ENCODE measurements at places on chromosomes 2 and 18. TPM values are rescaled to one million over a fixed set of nuclear protein-coding genes. Genes with fewer than 3 reads are reported as not detected.

DNA sequence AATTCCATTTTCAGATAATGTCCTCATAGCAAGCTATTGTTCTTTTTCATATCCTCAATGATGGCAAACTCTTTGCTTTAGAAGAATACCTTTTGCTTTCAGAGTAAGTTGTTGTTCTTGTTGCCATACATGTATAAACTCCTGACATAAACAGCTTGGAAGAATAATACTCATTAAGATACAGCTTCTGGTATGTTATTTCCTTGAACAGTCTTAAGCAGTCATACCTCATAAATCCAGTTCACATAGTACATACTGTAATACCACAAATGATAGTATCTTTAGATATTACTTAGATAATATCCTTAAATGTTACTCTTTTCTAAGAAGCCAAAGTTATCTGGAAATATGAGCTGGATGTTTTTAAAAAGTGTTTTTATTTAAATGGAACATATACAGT, 23.2 kb downstream of the METTL8 start:
- DNase-seq, result no peak

GRCh38 chr2:26877276-26877675, 29.3 kb downstream of the DPYSL5 start:
- DNase-seq, result no peak

DNA sequence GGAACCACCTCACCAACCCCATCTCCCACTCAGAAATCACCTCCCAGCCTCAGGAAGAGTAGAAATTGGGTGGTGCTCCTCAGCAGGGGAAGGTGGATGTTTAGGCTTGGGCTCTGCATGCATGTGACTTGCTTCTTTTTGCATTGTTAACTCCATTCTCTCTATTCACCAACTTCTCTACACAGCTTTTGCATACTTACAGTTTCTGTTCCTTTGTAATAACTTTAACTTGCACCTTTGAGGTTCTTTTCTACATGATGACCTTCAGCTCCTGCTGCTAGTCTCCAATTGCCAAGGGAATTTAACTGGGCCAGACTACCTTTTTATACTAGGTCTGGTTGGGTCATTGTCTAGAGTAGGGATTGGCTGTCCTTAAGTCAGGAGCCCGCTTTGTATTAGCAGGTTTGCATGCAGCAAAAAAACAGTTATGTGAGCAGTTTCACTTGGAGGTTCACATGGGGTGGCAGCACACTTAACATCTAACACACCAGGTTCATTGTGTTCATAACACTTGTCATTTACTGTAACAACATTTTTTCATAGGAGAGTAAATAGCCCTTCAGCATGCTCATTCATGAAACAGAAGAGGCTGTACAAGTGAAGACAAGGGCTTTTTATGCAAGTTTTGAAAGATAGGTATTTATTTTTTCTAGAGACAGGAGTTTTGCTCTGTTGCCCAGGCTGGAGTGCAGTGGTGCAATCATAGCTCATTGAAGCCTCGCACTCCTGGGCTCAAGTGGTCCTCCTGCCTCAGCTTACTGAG, 12.0 kb downstream of the MRPL35 start:
- no peak for DNase-seq

DNA sequence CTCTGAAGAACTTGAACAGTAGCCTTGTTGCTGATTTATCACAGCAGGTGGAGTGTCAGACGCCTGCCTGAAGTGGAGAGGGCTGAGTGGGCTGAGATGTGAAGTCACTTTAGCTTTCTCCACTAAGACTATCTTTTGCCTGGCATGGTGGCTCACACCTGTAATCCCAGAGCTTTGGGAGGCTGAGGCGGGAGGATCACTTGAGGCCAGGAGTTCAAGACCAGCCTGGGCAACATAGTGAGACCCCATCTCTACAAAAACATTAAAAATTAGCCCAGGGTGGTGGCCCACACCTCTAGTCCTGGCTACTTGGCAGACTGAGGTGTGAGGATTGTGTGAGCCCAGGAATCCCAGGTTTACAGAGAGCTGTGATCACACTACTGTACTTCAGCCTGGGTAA, 60.6 kb upstream of the TTC39C start:
- no peak for DNase-seq

DNA sequence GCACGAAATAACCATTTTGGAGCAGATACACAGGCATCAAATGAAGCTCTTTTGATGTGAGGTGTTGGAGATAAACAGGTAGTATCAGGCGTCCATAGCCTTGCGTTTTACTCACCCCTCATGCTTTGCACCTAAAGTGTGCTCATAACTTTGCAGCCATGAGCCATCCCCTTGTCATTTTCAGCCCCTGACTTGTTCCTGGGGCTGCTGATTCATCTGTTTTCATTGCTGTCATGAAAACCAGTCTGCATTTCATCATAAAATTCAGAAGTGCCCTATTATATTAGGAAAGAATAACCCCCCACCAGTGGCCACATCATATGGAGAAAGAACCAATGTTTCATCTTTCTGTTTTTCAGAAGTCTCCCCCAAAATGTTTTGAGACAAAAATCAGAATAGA, 329.7 kb upstream of the NRP2 start:
- DNase-seq, result no peak

- no peak for DNase-seq
Observed at GRCh38 chr18:69689121-69689759, 258.4 kb downstream of the CD226 start.

DNA sequence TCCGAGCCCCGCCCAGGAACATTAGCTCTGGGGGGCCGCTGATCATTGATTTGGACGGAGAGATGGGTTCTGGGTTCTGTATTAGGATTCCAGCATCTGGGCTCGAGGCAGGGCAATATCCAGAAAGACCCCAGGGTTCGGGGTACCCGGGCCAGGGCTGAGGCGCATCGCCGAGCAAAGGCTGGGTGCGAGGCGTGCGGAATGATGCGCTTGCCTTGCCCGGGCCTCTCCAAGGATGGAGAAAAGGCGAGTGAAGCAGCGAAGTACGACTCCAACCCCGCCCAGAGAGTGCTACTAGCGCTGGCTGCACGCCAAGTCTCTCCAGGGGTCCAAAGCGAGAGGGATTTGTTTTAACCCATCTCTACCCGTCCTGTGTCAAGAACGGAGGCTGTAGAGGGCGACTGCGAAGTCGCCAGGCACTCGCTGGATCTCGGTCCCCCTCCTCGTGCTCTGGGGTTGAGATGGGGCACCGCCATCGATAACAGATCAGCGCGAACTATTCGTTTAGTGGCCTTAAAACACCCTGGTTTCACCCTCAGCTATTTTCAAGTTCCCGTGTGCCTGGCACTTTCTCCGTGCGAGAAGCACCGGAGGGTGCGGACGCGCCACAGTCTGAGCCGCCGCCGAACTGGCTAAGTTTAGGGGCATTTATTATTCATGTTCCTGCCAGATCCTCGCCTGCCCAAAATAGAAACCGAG, 1.9 kb downstream of the ADCYAP1 start:
- DNase-seq, result peak; percentile 81

- DNase-seq, result peak; percentile 10
Observed at GRCh38 chr2:144143294-144144151, 376.4 kb downstream of the ZEB2 start.

- DNase-seq, result no peak
Observed at GRCh38 chr2:66201242-66201641, 233.7 kb upstream of the MEIS1 start.

DNA sequence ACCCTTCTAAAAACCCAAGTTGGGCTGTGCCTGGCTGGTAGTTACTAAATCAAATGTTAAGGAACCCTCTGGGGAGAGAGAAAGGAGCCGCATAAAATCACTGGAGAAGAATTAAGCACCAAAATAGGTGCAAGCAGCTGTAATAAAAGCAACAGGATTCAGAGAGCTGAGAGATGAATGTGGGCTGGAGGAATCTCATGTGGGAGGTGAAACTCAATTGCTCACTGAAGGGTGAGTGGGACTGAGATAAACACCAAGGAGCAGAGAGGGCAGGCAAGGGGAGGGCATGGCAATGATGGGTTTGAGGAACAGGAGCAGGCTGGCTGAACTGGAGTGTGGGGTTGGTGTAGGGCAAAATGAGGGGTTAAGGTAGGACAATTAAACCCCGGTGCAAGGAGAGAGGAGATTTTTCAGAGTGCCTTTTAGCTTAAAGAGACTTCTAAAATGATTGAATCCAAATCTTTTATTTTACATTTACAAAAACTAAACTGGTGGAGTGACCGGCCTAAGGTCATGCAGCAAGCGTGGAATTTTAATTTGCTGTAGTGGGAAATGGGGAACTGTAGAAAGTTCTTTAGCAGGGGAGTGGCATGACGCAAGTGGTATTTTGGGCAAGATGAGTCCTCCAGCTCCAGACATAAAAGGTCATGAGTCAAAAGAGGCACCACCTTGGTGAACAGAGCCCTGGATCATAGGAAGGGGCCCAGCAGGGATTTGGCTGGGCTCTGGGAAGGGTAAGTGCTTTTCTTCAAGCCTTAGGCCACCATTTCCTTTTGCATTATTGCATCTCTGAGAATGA, 10.5 kb downstream of the PLB1 start:
- peak; percentile 10 for DNase-seq

The AQP12A gene
- not detected for total RNA-seq

The TUBA4B gene
- 1.5 TPM for total RNA-seq

The EPB41L3 gene
- 99.6 TPM for total RNA-seq

- no peak for DNase-seq
Observed at GRCh38 chr2:62604336-62604735, 98.3 kb upstream of the TMEM17 start.

- no peak for DNase-seq
Observed at GRCh38 chr18:56298935-56299334, 339.5 kb downstream of the TXNL1 start.

DNA sequence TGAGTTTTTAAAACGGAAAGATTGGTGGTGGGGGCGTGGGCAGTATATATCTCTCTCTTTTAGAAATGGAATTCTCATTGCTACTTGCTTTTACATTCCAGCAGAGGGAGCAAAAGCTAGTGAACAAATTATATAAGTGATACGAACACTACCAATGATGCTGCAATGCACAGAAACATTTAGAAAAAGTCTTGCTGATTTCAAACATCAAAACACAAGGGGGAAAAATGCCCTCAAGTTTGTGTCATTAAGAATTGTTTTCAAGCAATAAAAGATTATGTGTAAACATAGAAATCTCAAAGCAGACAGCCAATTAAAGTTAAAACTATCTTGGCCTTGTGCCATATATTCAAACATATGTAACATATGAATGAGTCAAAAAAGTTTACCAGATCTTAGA, 296.3 kb upstream of the KCNJ3 start:
- peak; percentile 22 for DNase-seq

DNA sequence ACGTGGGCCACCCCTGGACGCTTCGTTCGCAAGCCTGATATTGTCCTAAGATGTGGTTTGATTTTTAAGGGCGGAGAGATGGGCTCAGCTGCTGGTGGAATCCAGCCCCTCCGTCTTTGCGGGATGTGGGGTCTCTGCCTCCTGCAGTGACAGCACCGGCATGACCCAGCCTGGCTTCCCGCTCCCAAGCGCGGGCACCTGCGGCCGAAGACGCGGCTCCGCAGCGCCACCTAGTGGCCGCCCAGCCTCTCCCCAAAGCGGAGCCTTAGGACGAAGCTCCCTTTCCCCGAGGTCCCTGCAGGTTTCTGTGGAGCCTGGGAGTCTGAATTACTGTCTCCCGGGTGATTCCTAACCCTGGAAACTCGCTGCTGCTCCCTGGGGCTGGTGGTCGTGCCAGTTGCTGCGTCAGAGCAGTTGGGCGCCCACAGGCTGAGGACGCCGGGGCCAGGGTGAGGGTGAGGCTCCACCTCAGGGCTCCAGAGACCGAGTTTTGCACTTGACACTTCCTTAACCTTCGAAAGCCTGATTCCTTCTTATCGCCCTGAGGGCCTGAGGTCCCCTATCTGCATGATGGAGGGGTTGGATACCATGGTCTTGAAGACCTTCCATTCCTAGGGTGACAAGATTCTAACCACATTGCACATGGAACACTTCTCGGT, 137.5 kb downstream of the TPO start:
- DNase-seq, result no peak

- no peak for DNase-seq
Observed at GRCh38 chr2:46535360-46535759, 56.0 kb downstream of the TMEM247 start.

DNA sequence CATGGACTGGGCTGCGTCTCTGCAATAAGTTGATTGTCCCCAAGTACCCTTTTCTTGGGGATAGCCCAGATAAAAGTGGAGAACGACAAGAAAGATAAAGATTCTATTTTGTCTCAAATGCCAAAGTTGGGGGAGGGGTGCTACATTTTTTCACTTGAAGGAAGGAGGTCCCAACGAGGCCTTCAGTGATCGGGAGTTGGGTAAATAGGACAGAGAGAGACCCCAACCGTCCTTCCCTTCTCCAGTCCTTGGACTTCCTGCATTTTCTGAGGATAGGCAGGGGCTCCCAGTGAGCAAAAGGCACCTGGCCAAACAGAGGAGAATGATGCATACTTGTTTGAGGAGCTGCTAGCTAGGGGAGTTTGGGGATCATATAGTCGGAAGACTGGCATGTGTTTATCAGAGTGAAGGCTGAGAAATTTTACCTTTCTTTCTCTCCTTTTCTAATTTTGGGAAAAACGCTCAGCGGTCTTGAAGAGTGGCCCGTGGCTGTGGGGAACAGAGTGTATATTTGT, 3.5 kb upstream of the EN1 start:
- peak; percentile 8 for DNase-seq

- no peak for DNase-seq
Observed at GRCh38 chr2:49286045-49286444, 131.7 kb upstream of the FSHR start.

DNA sequence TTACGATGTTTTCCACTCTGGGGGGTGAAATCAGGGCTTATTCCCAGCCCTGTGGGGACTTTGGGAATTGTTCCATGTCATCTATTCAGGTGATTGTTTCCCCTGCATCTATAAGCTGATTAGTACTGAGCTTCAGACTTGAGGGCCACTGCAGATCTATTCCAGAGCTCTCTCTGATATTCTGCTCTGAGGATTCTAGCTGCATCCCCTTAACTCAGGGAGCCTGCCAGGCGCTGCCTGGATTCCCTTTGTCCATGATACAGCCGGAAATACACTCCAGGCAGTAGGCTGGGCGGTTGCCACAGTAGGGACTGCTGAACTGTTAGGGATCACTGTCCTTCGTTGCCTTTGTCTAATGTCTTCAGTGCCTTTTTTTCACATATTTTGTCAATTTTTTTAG, 31.3 kb downstream of the PTRHD1 start:
- DNase-seq, result no peak

DNA sequence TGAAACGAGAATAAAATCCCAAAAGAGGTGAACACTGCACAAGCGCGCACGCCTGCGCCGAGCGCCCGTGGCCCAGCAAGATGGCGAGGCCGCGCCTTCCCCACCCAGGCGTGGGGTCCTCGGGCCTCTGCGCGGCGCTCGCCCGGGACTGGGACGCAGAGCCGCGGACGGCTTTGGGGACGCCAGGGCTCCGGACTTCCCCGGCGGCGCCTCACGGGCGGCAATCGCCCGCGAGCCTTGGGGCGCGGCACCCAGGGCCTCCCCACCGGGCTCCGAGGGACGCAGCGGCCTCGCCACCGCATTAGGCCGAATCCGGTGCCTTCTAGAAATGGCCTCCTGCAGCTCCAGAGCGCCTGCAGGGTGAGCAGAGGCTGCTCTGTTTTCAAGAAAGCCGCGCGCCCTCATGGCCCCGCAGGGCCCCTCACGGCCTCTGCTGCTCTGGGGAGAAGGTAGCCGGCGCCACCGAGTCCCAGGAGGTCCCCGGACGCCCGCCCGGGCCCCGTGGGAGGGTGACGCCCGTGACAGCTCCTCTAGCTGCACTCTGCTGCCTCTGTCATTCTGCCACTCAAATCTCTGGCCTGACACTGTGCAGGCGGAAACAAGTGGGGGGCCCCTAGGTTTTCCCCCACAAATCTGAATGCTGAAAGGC, 35.9 kb upstream of the POMC start:
- peak; percentile 65 for DNase-seq

The MALL gene
- total RNA-seq, result 5.9 TPM

The MYOM1 gene
- 9.2 TPM for total RNA-seq

The SERPINB12 gene
- not detected for total RNA-seq

- no peak for DNase-seq
Observed at GRCh38 chr2:234125451-234126145, 75.1 kb downstream of the SPP2 start.
